Activated CD8-positive, alpha-beta memory T cell treated with anti-CD3 and anti-CD28 coated beads, Interleukin-2, amount 50 U/mL, for 4 hours (primary cell): ENCODE measurements at places on chromosomes 1 and 21.

- no peak for DNase-seq
These were observed 752 bp downstream of the RGS18 start for GRCh38 chr1:192159014-192159413.

GRCh38 chr1:218345673-218346390 is 696 bp downstream of the TGFB2 start:
- DNase-seq = peak; percentile 36

- DNase-seq = no peak
These were observed 310.9 kb downstream of the NTNG1 start for GRCh38 chr1:107451715-107452114.

DNA sequence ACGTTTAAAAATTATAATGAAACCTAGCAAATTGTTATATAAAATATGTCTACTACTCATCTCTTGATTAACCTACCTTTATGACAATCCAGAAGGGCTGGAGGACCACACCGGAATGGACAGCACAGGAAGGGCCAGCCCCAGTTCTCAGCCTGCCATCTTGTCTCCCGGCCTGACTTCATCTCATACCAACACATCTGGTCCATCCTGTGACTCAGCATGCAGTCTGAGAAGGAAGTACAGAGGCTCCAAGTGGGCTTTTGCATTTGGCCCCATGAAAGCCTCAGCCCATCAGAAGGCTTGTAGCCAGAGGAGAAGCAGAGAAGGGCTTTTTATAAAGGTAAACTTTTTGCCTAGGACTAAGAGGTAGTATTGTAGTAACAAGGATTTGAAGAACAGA is 436.6 kb downstream of the MRPL39 start:
- DNase-seq = no peak

DNA sequence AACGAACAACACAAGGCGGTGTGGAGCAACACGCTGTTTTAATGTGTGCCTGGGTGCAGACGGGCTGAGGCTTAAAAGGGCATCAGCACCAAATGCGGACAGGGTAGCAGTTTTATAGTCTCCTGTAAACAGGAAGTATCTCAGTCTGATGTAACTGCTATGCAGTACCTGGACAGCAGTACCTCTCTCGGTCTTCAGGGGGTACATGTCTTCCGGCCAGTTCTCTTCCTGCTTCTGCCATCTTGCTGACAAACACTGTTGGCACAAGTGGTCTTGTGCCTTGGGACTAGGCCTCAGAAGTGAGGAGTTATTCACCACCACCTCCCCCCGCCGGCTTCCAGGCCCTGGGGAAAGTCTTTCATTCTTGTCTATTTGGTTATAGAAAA is 49.7 kb upstream of the APOBEC4 start:
- DNase-seq = no peak

GRCh38 chr21:15645830-15646229 is 84.0 kb upstream of the USP25 start:
- DNase-seq = no peak

GRCh38 chr1:90154711-90155110 is 159.8 kb downstream of the ZNF326 start:
- no peak for DNase-seq

DNA sequence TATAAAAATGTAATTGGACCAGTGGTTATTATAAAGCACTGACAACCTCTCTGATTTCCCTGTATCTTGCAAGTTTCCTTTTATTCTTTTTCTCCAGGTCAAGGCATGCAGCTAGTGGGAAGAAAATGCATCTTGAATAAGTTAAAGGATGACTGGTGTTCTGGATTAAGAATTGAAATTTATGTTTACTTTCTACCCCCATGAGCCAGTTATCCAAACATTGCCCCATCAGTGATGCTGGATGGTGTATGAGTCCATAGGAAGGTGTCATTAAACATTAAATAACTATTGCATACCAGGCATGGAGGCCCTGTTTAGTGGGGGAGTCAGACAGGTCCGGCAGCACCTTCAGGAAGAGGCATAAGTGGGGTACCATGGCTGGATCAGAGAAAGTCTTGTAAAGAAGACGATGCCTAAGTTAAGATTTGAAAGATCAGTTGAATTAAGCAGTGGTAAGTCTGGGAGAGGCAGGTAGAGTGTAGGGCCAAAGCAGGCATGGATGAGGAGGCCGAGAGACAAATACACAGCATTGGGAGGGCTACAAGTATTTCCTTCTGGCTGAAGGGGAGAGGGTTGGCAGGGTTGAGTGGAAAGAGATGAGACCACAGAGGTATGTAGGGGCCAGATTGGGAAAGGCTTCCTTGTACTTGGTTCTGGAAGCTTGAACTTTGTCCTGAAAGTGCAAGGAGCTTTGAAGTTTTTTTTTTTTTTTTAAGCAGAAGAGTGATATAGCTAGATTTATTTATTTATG is 5.7 kb downstream of the SZRD1 start:
- DNase-seq = no peak

GRCh38 chr1:84758968-84759491 is 68.8 kb upstream of the SSX2IP start:
- DNase-seq = no peak

GRCh38 chr1:111988743-111989453 is 570 bp downstream of the KCND3 start:
- no peak for DNase-seq

DNA sequence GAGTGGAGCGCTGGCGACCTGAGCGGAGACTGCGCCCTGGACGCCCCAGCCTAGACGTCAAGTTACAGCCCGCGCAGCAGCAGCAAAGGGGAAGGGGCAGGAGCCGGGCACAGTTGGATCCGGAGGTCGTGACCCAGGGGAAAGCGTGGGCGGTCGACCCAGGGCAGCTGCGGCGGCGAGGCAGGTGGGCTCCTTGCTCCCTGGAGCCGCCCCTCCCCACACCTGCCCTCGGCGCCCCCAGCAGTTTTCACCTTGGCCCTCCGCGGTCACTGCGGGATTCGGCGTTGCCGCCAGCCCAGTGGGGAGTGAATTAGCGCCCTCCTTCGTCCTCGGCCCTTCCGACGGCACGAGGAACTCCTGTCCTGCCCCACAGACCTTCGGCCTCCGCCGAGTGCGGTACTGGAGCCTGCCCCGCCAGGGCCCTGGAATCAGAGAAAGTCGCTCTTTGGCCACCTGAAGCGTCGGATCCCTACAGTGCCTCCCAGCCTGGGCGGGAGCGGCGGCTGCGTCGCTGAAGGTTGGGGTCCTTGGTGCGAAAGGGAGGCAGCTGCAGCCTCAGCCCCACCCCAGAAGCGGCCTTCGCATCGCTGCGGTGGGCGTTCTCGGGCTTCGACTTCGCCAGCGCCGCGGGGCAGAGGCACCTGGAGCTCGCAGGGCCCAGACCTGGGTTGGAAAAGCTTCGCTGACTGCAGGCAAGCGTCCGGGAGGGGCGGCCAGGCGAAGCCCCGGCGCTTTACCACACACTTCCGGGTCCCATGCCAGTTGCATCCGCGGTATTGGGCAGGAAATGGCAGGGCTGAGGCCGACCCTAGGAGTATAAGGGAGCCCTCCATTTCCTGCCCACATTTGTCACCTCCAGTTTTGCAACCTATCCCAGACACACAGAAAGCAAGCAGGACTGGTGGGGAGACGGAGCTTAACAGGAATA is 4.2 kb downstream of the TFAP2E start:
- peak; percentile 45 for DNase-seq
